ENCODE measurements at places on chromosomes 1 and 21.

- no peak for DNase-seq
Observed at GRCh38 chr1:89566761-89567174, 42.1 kb downstream of the LRRC8B start.

- no peak for DNase-seq
Observed at GRCh38 chr1:106232128-106232527, 824.3 kb upstream of the PRMT6 start.

DNA sequence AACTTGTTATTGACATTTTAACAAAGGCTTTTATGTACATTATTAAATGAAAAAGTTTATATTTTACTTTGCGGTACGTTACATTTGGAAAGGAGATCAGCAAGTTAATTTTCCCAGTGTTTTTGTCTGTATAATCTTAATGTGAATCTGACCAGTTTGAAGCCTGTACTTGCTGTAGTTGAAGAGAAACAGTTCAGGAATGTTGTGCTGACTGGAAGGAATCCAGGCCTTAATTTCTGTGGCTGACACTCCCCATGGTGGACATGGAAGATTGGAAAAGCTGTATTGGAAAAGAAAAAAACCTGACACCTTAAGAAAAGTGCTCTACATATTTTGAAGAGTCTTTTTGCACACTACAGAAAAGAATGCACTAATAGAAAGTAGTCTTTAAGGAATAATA lies 15.5 kb downstream of the LEPR start:
- DNase-seq, result no peak

DNA sequence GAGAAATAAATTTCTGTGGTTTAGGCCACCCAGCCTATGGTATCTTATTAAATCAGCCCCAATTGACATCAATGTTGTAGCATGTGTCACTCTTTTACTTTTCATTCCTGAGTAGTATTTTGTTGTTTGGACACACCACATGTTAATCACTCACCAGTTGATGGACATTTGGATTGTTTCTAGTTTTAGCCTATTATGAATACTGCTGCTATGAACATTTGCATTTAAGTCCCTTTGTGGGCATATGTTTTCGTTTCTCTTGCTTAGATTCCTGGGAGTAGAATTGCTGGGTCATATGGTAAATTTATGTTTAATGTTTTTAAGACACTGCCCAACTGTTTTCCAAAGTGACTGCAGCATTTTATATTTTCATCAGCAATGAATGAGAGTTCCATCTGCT lies 50.2 kb upstream of the NUF2 start:
- DNase-seq, result no peak

DNA sequence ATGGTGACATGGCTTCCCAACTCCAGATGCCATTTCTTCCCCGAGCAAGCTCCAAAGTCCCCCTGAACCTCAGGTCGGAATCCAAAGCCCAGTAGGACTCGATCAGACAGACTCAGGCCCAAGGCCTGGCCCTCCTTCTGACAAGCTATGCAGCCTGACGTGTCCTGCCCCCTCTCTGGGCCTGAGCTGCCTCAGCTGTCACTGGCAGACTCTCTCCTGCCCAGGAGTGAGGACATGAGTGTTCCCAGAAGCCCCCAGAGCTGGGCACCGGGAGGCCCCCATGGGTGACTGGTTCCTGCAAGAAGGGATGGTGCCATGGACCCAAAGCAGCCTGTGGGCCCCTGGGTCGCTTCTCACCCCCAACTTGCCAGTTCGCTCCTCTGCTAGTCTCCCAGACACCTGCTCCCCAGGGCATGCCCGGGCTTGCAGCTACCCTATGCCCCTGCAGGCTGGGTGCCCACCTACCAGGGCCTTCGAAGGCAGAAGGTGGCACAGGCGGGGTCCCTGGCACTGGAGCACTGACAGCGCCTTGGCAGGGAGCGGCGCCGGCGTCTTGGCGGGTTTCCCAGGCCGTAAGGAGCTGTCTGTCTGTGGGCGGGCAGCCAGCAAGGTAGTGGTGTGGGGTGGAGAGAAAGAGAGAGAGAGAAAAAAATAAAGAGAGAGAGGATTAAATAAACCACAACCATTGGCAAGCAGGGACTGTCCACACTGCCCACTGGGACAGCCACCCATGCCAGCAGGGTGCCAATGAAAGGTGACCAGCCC lies 2.3 kb downstream of the EDN2 start:
- DNase-seq, result no peak

DNA sequence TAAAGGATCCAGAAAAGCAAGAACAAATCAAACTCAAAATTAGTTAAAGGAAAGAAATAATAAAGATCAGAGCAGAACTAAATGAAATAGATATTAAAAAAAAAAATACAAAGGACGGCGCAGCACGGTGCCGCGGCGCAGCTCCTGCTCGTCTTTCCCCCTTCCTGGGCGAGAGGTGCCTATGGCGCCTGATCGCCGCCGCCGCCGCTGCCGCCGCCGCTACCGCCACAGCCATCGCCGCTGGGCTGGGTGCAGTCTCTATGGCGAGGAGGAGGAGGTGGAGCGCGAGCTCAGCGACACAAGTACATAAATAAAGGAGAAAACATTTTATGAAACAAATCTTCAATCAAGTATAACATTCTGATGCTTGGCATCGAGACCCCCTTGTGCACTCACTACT lies 77.6 kb upstream of the VANGL1 start:
- no peak for DNase-seq

DNA sequence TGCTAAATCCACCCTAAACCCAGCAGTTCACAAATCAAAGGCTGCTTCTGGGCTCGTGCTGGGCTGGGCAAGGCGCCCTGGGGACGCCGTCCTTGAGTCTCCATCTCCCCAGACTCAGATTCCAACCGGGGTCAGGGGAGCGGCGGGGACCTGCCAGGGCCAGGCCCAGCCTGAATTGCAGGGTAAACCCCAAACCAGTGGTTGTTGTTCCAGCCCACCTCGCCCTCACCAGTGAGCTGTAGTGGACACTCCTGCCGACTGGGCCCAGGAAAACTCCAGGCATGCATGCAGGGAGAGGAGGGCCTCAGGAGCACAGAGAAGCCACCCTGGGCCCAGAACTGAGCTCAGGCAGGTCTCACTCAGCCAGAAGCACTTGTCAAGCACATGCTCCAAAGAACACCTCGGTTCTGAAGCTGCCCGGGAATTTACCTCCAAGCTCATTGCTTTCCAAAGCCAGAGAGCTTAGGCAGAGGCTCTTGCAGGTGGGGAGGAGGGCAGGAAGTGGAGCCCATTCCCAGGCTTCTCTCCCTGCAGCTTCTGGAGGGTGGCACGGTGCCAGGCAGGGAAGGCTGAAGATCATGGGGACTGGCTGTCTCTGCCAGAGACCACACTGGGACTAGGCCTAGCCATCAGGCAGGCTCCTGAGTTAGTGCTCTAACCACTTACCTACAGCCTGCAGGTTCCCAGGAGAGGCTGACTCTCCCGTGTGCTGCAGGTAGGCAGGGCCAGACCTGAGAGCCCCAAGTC lies 437.0 kb downstream of the MATN1 start:
- no peak for DNase-seq

GRCh38 chr1:69499203-69499803 lies 68.4 kb upstream of the LRRC7 start:
- DNase-seq, result no peak

DNA sequence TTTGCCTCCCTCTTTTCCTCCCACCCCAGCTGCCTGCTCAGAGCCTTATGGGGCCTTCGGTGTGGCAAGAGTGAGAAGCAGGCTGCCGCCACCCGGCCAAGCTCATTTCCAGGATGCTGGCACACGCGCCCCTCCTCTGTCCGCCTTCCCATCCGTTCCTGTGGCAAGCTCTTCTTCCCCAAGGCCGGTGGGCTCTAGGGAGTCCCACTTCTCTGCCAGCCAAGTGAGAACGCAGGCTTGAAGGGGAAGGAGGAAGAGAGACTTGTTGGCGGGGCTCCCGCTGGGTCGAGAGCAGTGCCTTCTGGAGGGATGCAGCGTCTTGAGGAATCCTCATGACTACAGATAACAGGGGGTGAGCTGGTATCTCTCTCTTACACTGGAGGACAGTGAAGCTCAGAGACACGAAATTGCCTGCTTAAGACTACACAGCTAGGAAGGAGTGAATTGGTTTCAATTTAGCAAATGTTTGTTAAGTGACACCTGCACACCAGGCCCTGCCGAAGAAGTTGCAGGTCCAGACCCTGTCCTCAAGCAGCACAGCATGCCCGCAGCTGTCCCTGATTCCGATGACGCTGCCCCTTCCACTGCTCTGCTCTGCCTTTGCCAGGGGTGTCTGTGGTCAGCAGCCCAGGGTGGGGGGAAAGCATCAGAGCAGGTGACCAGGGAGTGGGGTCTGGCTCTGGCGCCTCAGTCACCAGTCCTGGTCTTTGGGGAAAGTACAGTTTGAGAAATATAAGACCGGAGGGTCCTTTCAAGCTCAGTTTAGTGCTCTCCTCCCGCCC lies 40.1 kb upstream of the FOXO6 start:
- DNase-seq, result no peak

Data from CD4-positive, alpha-beta T cell treated with Interleukin-6 for 4 hours (primary cell).